ENCODE measurements at places on chromosomes 1 and 21.

DNA sequence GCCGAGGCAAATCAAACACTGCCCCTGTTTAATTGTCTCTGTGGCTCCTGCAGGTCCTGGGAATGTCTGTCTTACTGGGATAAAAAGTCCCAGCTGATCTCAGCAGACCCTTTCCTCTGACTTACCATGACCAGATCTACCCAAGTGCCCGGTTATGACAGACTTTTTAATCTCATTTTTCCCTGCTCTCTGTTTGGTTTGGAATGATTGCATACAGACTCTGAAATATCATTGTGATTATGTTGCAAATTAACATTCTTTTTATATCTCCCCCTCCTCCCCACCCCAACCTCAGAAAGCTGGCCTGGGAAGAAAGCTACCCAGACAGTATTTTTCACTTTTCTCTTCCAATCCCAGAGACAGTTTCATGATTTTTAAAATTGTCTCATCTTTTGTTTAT, 16.3 kb downstream of the RAB7B start:
- no peak for DNase-seq

DNA sequence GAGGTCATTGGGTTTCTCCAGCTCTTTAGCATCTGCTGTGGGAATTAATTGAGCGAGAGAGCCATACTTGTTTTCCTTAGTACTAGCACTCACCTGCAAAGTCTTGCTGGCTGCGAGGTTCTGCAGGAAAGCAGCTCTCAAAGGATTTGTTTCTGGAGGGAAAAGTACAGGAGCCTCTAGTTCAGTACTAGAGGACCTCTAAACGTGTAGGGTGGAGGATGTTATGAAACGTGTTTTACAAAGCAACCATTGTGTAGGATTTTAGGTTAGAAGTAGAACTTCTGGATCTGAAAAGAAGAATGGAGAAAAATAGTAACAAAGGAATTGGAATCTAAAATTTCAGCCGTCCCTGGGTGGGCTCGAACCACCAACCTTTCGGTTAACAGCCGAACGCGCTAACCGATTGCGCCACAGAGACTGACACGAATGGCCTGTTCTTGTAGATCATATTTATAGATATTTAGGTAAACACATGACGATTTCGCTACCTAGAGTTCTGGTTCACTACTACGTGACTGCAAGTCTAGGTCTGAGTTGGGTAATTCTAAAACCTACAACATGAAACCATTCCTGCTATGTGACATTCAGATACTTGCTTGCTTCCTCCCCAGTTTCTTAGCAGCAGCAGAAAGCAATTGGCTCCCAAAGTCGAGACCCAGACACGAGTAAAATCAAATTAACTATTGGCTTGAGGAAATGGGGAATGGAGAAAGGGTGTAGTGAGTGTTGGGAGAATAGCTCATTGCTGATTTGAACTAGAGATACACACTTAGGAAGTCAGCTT, 60.2 kb upstream of the CFAP126 start:
- DNase-seq = peak; percentile 78

GRCh38 chr1:89361681-89362080, 2.2 kb upstream of the GBP6 start:
- no peak for DNase-seq

GRCh38 chr1:79599257-79599656, 592.7 kb upstream of the ADGRL4 start:
- DNase-seq = no peak

Data from activated CD4-positive, alpha-beta T cell treated with anti-CD3 and anti-CD28 coated beads, Interleukin-10, Interleukin-2, amounts not matched to agents 100 ng/mL and 50 ng/mL, durations not matched to agents 16 hours and 8 hours (primary cell).